ENCODE measurements at places on chromosomes 13 and 19.

DNA sequence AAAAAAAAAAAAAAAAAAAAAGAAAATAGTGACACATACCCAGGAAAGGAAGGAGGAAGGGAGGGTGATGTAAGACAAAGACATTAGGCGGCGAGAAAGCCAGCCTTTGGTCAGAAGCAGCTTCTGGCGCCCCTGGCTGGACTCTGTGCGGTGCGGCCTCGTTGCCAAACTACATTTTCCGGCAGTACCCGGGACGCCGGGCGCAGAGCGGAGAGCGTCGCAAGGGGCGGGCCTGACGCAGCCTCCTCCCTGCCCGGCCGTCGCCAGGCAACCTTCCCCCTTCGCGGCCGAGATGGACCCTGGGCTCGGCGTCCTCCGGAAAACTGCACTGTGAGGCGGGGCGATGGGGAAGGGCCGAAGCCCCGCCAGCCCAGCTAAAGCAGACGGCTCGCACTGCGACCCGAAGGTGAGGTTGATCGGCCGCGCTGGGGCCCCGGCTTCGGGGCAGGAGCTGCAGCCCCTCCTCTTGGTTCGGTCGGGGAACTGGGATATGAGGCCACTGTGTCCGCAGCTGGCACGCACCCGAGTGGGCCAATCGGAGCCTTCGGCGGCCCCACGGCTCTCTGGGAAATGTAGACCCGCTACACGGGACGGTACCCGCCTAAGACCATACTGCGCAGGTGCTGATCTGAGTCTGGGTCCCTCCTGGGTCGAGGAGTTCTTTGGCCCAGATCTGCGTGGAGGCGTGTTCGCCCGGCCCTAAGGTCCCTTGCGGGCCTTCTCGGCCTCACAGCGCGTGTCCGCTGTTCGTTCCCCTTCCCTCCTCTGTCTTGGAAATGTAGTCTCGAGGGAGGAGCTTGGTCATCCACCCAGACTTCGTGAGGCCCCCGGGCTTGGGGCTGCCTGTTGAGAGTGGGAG is 2.3 kb upstream of the MZF1 start:
- no peak for DNase-seq

- DNase-seq, result no peak
Measured at GRCh38 chr13:110636053-110636475, 20.7 kb downstream of the NAXD start.

DNA sequence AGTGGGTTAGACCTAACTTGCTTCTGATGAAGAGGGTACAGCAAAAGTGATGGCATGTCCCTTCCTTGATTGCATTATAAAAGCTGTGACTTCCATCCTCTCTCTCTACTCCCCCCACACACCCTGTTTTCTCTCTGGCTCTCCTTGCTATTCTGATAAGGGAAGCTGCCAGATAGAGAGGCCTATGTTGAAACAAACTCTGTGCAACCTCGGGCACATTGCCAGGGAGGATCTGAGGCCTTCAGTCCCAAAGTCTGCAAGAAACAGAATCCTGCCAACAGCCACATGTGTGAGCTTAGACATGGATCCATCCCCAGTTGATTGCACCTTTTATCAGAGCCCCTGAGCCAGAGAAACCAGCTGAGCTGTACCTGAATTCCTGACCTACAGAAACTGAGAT is 44.8 kb upstream of the ARGLU1 start:
- no peak for DNase-seq

DNA sequence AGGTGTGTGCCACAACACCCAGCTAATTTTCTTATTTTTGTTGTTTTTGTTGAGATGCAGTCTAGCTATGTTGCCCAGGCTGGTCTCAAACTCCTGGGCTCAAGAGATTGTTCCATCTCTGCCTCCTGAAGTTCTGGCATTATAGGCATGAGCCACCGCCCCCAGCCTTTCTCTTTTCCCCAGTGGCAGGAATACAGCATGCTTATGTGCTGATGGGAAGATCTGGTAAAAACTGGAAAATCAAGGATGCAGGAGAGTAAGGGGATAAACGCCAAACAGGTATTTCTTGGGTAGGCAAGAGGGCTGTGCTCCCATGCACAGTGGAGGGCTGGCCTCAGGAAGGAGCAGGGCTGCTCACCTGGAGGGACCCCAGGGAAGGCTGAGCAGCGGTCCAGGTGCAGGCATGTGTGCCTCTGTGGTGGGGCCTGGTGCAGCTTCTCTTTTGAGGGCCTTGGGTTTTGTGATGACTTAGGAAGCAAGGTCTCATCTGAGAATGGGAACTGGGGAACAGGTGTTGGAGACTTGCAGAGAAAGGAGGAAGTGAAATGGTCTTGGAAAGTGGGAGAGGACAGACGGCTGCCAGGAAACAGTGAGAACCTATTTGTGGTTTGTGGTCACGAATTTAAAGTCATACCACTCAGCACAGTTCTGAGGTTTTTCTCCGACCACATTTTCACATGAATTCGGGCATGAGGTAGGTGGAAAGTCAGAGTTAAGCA is 106.5 kb downstream of the TEX26 start:
- no peak for DNase-seq

GRCh38 chr19:15841875-15842569 is 26.6 kb upstream of the OR10H1 start:
- DNase-seq, result no peak

DNA sequence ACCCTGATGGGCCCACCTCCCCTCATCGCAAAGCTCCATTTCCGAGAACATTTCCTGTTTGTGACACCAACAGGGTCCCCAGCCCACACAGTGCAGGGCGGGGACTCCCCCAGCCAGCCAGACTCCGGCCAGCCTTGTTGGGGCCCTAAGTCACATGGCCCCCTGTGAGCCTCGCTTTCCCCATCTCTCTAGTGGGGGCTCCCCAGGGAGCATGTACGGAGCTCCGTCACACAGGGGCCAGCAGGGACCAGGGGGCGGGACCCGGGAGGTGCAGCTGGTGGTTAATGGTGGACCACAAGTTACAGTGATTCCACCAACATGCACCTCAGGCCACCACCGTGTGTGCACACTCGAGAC is 1.7 kb downstream of the TBXA2R start:
- DNase-seq, result no peak

DNA sequence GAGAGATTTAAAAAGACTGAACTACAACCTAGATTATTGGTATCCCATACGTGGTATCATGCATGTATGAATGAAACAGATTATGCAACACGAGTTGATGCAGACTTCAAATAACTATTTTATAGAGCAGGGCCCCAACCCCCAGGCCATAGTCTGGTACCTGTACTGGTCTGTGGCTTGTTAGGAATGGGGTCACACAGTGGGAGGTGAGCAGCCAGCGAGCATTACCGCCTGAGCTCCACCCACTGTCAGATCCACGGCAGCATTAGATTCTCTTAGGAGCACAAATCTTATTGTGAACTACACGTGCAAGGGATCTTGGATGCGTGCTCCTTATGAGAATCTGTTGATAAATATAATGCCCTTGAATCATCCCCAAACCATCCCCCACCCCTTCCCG is 320.2 kb downstream of the TBC1D4 start:
- no peak for DNase-seq

DNA sequence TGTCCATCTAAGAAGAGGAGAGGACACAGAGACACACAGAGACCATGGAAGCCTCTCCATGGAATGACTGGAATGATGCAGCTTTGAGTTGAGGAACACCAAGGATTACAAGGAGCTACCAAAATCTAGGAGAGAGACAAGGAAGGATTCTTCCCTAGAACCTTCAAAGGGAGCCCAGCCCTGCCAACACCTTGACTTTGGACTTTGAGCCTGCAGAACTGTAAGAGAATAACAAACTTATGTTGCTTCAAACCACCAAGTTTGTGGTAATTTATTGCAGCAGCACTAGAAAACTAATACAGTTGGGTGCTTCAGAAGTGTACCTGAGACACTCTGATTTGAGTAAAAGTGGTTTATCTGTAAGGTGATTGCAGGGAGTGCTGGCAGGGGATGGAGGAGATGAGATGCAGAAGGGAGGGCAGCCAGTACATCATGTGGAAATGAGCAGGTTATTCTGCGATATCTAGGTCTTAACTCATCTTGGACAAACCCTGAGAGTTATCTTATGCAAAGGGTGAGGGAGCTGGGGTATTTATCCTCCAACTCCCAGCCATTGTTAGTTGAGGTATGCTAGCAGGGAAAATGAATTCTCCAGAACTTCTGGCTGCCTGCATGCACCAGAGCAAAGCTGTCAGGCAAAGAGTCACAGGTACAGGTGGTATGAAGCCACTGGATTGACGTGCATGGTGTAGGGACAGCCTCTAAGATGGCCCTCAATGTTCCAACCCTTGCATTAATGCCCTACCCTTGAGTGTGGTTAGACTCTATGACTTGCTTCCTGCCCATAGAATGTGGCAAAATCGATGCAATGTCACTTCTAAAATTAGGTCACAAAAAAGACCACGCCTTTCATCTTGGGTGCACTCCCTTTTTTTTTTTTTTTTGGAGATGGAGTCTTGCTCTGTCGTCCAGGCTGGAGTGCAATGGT is 31.3 kb upstream of the ADGRL1 start:
- DNase-seq, result no peak

DNA sequence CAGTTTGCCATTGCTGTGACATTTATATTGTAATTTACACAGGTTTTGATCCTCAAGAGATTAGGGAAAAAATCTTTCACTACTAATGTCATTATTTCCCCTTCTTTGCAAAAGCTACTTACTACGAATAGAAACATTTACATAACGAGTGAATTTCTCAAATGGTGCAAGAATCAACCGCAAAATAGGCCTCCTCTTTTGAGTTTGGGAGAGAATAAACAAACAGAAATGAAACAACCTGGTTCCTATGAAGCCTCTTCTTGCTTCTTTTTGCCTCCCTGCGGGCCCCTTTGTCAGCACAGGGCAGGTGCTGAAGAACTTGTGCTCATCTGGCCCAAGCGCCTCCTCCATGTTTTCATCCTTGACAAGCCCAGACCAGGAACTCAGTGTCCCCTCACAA is 10.1 kb upstream of the GJA3 start:
- no peak for DNase-seq

DNA sequence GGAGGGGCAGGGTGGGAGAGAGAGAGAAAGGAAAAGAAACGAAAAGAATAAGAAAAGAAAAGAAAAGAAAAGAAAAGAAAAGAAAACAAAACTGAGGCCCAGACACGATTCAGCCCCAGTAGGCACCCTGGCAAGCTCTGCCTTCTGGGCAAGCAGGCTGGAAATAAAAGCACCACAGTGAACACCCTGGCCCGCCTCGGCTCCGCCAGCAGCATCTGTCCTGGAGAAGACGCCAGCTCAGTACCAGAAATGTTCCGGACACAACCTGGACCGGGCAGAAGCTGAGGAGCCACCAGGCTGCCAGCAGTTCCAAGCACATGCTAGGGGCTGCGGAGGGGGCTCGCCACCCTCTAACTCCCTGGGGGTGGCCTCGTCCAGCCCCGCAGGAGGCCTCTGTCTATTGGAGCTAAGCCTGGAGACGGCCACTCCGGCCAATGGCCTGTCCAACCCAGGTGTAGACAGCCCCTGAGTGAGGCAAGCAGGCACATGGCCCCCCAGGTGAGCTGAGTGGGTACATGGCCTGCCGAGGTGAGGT is 11.4 kb upstream of the CPAMD8 start:
- peak; percentile 30 for DNase-seq

DNA sequence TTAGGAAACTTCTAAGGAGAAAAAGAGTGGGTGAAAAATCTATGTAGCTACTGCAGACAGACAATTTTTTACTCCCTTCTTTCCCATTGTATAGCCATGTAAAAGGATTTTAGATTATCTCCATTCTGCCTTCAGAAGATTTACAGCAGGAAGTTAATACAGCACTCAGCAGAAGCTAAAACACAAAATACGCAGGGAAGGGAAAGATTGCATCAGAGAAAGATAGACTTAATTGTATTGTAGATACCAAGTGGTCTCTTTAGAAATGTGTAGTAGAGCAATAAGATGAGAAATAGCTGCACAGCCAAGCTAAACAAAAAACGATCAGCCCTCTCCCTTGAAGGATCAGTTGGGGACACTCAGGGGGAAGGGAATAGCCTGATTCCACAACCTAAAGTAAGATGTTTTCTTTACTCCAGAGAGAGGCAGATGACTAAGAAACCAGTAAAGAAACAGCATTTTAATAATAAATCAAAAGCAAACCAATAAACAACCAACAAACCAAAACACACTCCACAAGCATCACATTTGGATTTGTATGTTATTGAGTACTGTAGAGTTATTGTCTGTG is 236.7 kb upstream of the SLITRK1 start:
- no peak for DNase-seq

DNA sequence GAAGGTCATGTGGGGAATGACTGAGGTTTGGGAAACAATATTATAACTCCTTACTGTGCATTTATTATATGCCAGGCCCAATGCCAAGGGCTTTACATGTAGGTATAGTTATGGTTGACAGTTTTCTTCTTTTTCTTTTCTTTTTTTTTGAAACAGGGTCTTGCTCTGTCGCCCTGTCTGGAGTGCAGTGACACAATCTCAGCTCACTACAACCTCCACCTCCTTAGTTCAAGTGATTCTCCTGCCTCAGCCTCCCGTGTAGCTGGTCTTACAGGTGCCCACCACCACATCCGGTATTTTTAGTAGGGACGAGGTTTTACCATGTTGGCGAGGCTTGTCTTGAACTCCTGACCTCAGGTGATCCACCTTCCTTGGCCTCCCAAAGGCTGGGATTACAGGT is 13.8 kb downstream of the RTN2 start:
- no peak for DNase-seq

GRCh38 chr13:24199016-24199415 is 38.5 kb downstream of the SPATA13 start:
- no peak for DNase-seq

DNA sequence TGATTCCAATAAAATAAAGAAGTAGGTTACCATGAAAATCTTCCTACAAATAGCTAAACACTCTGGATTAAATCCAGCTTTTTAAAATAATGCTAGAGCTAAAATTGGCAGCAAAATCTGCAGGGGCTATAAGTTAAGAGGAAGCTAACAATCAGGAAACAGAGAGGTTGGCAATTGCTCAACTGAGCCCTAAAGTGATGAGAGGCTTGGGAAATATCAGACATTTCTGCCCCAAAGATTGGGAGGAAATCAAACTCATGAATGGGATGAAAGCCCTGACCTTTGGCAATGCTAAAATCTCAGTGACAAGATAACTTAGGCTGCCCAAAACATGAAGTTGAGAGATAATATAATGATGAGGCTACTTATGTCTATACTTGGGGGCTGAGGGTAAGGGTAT is 1437.9 kb downstream of the EFNB2 start:
- no peak for DNase-seq

- DNase-seq, result no peak
Measured at GRCh38 chr13:72204291-72204690, 337.3 kb upstream of the DACH1 start.

- DNase-seq, result no peak
Measured at GRCh38 chr19:370641-371330, 26.2 kb upstream of the MIER2 start.

- DNase-seq, result no peak
Measured at GRCh38 chr13:100627120-100627519, 38.5 kb upstream of the GGACT start.

- no peak for DNase-seq
Measured at GRCh38 chr19:56137405-56137804, 3.7 kb upstream of the ZNF444 start.

GRCh38 chr19:20968092-20968491 is 45.0 kb downstream of the ZNF85 start:
- no peak for DNase-seq

DNA sequence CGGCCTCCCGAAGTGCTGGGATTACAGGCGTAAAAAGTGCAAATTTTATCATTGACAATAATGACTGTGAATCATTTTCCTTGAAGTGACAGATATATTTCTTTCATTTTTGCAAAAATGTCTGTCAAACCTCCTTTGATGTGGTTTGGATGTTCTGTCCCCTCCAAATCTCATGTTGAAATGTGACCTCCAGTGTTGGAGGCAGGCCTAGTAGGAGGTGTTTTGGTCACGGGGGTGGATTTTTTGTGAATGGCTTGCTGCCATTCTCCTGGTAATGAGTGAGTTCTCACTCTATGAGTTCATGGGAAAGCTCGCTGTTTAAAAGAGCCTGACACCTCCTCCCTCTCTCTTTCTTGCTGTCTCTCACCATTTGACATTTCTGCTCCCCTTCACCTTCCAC is 5.5 kb upstream of the SLC1A6 start:
- no peak for DNase-seq

Measured in hippocampal formation (tissue), 2 donors.